Stimulated activated CD8-positive, alpha-beta memory T cell treated with anti-CD3 and anti-CD28 coated beads, Interleukin-4, amount 100 ng/mL, for 24 hours (primary cell): ENCODE measurements at places on chromosomes 6 and 20.

- DNase-seq = no peak
These were observed 155.5 kb upstream of the PMEPA1 start for GRCh38 chr20:57865266-57865665.

DNA sequence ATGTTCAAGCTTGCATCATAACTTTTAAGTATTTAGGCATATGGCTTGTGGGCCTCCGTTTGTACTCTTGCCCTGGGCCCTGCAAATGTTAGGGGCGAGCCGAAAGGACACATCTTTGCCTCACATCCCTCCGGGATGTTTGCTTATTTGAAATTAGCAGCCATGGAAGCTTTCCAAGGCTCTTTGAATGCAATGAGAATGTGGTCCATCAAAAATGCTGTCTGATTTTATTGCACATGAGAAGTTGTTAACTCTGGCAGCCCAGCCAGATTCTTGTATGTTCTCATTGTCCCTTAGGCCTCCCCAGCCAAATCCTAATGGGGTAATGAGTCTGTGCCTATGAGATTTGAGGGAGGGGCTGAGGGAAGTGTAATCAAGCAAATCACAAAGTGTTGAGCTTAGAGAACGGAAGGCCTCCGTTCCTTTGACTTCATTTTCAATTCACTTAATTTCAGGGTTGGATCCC is 261.2 kb upstream of the MARCKS start:
- no peak for DNase-seq

DNA sequence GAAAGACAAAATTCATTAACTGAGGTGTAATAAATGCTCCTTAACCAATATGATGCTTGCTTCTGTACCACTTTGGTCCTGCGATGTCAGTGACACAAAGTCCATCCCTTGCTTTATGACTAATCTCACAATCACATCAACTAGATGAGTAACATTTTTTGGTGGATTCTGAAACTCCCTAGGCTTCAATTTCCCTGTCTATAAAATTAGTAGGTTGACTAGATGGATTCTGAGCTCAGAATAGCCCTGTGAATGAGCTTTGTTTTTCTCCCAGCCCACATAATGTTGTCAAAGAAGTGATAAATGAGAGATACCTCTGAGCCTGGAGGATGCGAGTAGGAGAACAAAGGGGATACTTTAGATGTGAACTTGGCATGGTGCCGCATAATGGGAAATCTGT is 9.1 kb downstream of the TXLNB start:
- DNase-seq = no peak

DNA sequence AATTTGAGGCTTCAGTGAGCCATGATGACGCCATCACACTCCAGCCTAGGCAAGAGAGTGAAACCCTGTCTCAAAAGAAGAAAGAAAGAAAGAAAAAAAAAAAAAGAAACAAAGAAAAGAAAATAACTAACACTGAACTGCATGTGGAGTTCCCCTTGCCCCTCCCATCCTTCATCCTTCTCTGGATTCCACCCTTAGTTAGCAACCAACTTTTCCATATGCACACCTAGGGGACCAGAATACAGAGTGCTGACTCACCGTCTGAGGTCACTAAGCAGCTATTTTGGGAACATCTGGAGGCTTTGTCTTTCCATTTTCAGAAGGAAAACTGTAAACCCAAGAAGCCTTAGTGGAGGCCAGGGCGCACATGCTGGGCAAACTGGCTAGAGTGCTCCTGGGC is 257.4 kb downstream of the MAFB start:
- DNase-seq = no peak

DNA sequence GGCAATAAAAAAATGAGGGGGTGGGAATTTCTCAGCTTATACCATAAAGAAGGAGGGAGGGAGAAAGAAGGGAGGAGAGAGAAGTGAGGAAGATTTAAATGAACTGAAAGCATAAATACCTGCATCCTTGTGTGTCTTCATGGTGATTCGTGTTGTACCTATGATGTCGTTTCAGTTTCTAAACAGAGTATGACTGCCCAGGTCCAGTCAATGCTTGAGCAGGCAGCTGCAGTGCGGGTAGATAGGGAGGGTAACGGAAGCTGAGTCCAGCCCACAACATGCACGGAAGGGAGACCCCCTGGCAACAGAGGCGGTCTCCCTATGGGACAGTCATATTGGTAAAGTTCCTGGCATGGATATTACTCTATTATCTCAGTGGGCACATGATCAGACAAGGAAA is 184.5 kb downstream of the KIF16B start:
- DNase-seq = no peak

DNA sequence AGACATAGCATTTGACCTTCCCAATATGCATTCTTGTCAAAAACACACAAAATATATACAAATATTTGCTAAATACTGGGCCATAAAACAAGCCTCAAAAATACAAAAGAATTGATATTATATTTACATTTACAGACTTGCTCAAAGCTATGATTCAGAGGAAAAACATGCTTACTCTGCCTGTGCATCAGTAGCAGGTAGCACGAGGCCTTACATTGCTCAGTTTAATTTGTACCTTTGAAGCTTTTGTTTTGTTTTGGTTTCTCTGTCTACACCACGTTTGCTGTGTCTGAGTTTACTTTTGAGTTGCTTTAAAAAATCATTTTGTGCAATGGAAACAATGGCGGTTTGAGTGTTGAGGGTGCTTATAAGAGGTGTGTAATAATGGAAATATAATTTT is 99.3 kb downstream of the PHF3 start:
- no peak for DNase-seq

DNA sequence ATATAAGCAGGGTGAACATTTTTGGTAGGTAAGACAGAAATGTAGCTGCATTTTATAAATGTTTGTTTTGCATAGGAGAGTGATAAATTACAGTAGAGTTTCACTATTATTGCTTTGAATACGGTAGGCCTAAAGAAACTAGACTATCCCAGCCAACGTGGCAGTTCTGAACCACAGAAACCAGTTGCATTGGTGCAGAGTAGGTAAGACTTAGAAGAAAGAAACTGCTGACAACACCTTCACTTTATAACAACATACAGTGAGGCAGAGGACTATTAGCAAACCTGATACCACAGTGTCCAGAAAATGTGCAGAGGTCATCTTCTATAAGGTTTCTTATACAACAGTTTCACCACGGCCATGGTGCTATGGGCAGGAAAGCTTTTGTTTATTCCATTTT is 566.1 kb downstream of the KIF16B start:
- DNase-seq = no peak

DNA sequence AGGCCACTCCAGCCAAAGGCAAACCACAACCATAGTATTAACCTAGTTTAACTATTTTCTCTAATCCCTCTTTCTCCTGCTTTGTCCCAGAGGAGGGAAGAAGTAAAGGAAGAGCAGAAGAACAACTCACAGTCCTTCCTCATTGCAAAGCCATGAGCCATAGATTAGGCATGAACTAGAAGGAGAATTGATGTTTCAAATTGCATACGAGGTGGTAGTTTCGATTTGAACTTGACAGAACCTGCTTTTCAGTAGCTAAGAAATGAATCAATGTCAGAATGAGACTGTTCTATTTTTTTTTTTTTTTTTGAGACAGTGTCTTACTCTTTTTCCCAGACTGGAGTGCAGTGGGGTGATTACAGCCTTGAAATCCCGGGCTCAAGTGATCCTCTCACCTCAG is 48.3 kb downstream of the PROKR2 start:
- DNase-seq = no peak

DNA sequence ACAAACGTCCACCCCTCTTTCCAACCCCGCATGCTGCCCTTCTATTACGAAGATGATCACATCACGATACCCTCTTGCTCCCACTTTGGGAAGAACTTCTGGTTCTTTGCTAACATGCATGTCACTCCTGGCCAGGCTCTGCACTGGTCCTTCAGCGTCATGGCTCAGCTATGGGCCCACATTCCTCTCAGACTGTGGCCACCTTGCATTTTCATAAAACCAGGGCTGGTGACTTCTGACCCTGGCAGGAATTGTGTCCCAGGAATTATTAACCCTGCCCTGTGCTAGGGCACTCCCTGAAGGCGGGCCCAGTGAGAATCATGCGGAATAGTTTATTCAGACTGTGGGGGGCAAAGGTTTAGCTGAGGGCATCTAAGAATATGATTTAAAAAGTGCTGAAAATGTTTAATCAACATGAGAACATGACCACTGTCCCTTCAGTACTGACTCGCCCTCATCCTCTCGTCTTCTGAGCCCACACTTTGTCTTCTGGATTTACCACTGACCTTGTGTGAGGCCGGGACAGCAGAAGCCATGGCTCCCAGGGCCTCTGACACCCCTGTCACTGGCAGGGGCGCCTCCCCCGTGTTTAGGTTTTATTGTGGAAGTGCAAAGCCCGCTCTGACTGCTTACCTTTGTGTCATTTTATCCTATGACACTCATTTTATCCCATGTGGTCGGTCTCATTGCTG is 38.1 kb upstream of the THBS2 start:
- DNase-seq = no peak
